ENCODE measurements at places on chromosomes 16 and 17. TPM values are rescaled to one million over a fixed set of nuclear protein-coding genes. Genes with fewer than 3 reads are reported as not detected.
A peak's percentile ranks its signal among the peaks of the same experiment; 100 is the strongest.

GRCh38 chr17:11852912-11853311 lies 144.4 kb downstream of the ZNF18 start:
- peak; percentile 17 for DNase-seq

GRCh38 chr16:56919099-56919800 lies 12.7 kb upstream of the HERPUD1 start:
- DNase-seq: no peak

DNA sequence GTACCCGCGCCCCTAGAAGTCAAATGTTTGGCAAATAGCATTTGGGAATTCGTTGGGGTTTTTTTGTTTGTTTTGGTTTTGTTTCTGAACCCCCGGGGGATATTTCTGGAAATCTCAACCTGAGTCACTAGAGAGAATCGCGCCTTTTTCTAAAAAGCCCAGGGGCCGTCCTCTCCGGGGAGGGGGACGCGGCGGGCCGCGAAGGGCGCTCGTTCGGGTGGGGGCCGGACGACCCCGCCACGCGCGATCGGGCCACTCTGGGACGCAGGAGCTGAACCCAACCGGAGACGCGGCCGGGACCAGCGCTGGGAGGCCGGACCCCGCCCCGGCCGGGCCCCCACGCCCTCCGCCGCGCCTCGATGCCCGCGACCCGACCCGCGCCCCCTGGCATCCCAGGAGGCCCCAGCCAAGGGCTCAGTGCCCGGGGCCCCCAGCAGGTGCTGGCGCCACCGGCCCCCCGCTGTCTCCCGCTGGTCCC lies 302 bp downstream of the LITAF start:
- no peak for DNase-seq

DNA sequence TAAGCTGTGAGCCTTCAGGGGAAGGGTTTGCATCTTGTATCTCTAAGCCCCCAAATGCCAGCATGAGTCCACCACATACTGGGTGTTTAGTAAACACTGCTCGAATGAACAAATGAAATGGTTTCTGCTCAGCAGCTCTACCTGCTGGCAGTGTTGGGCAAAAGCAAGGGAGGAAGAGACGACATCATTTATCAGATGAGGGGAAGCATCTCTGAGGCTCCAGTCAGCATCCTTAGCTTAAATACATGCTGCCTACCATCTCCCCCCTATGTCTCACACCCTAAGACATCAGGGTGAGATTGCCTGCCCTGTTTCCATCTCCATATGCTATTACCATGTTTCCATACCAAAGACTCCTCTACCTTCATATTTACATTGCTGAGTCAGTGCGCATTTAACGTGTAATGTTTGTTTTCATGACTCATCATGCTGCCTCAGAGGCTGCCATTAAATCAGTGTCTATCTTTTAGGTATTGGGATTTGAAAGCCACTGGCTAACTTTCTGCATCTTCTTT lies 379.8 kb downstream of the UTP18 start:
- DNase-seq: peak; percentile 63

- DNase-seq: no peak
Measured at GRCh38 chr17:74204474-74204873, 996 bp downstream of the RPL38 start.

- no peak for DNase-seq
Measured at GRCh38 chr16:87114832-87115231, 202.4 kb downstream of the C16orf95 start.

- DNase-seq: no peak
Measured at GRCh38 chr16:35344012-35344762, 1884.8 kb downstream of the TP53TG3F start.

DNA sequence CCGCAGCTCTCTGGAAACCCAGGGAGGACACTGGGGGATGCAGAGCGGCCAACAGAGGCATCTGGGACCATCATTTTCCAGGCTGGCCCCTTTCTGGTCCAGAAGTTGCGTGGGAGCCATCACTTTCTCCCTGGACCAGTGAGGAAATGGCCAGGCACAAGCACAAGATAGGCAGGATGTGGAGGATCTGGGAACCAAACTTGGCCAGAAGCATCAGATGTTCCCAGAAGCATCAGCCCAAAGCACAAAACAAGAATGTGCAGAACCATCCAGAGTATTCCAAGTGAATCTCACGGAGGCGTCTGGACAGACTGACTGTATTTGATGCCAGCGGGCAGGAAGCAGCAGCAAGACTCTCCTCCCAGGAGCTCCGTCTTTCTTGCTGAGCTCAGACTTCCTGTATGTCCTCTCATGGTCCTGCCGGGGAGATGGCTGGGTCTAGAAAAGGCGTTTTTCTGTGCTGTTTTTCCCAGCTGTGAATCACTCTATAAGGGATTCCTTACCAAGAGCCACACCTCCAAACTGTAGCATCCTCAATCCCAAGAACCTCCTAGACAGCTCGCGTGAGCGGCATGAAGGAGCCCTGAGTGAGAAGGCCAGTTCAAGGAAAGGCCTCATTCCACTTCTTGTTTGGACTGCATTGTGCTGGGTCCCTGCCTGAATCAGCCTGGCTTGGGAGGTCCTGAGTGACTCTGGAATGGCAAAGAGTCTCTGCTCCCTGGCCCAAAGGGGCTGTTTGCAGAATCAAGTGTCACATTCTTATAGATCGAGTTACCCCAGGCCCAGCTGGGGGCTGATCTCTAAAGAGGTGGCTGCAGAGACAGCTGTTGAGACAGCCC lies 49.5 kb upstream of the MTSS2 start:
- DNase-seq: no peak

- no peak for DNase-seq
Measured at GRCh38 chr17:43598357-43599045, 52.4 kb upstream of the ETV4 start.

DNA sequence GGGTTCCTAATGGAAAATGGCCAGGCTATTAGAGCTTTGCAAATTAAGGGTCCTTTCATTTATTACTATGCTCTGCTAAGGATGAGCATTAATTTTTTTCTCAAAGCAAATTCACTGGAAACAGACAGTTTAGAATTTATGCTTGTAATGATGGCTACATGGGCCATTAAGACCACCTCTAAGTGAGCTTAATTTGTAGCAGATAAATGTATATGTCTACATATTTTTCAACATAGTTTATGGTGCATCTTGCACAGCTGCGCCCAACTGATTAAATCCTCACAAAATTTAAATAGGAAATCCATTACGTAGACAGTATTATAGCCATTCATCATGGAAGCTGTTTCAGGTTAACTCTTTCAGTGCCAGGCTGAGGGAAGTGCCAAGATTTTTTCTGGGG lies 220.9 kb downstream of the CBLN1 start:
- DNase-seq: no peak

GRCh38 chr16:50235581-50235980 lies 30.8 kb upstream of the ADCY7 start:
- no peak for DNase-seq

GRCh38 chr17:75507733-75508719 lies 7.3 kb downstream of the CASKIN2 start:
- no peak for DNase-seq

DNA sequence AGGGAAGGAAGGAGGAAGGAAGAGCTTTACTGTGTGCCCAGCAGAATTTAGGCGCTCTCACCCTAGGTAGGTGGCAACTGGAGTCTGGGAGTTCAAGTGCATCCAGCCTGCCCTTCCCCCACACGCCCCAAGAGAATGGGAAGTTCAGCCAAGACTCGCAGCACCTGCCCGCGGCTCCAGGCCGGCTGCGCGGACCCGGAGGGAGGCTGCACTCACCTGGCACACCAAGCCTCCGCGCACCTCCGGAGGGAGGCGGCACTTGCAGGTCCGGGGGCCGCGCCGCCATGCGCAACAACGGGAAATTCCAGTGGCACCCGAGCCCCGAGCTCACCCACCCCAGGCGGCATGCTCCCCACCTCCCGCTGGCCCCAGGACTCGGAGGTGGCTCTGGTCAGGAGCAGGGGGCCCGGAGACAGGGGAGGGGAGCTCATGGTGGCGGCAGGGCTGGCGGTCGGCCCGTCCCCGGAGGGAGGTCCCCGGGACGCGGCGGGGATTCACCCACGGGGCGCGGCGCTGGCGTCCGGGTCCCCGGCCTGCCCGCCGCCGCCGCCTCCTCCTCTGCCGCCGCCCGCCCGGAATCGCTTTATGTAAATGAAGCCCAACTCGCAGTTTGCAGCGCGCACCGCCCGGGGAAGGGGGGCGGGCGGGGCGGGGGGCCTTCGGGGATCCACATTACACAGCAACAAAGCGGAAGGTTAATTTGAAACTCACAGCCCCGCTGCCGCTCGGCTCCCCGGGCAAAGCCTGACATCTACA lies at the start of gene ZFHX3:
TSS of gene ZFHX3 (minus strand) at position 593 of the 756 bp plus-strand sequence. CDS start 87,983 bp downstream, outside the sequence.
- peak; percentile 63 for DNase-seq

DNA sequence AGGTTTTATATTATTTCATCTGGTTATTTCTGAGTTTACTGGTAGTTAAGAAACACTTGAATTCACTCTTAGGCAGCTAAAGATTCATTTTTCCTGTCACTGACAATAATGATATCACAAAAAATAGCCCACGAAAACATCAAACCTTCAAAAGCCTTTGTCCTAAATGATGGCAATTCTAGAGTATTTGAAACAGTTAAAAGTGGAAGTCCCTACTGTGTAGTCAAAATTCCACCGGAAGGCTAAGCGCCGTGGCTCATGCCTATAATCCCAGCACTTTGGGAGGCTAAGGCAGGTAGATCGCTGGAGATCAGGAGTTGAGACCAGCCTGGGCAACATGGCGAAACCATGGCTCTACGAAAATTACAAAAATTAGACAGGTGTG lies 103.5 kb downstream of the HIC1 start:
- no peak for DNase-seq

DNA sequence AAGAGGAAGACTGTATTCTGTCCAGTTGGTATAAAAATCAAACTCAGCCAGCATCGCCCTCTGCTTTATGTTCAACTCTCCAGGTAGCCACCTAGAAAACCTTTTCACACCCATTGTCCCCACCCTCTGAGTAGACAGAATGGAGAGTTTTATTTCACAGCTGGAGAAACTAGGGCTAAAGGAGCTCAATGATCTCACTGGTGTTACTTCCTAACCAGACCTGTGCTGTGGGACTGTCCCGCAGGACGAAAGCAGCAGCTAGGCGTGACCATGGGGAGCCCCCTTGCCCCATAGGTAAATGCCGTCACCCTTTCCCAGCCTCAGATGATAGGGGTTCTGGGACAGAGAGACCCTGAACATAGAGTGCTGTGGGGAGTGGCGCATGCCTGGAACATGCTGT lies 67.7 kb downstream of the CYLD start:
- no peak for DNase-seq

- DNase-seq: no peak
Measured at GRCh38 chr17:2235792-2236366, 67.7 kb downstream of the SMG6 start.

- DNase-seq: no peak
Measured at GRCh38 chr17:78173097-78173715, 4.8 kb downstream of the SYNGR2 start.

DNA sequence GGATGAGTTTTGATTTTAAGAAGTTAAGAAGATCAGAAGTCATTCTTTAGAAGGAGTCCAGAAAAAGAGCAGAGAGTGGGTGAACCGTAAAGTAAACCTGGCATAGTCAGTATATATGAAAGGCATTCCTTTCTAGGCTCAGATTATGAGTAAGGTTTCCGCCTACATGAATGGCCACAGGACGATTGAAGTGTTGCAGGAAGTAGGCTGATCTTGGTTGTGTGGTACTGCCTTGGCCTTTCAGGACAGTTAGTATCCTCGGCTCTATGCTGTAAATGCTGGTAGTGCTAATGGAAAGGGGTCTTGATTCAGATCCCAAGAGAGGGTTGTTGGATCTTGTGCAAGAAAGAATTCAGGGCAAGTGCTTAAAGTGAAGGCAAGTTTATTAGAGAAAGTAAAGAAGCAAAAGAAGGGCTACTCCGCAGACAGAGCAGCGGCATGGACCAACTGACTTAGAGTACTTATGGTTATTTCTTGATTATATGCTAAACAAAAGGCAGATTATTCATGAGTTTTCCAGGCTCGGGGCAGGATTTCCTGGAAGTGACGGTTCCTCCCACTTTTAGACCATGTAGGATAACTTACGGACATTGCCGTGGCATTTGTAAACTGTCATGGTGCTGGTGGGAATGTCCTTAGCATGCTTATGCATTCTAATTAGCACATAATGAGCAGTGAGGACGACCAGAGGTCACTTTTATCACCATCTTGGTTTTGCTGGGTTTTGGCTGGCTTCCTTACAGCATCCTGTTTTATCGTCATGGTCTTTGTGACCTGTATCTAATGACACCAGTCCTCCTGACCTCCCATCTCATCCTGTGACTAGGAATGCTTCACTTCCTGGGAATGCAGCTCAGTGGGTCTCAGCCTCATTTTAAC lies 164.8 kb downstream of the SNX29 start:
- DNase-seq: peak; percentile 53

DNA sequence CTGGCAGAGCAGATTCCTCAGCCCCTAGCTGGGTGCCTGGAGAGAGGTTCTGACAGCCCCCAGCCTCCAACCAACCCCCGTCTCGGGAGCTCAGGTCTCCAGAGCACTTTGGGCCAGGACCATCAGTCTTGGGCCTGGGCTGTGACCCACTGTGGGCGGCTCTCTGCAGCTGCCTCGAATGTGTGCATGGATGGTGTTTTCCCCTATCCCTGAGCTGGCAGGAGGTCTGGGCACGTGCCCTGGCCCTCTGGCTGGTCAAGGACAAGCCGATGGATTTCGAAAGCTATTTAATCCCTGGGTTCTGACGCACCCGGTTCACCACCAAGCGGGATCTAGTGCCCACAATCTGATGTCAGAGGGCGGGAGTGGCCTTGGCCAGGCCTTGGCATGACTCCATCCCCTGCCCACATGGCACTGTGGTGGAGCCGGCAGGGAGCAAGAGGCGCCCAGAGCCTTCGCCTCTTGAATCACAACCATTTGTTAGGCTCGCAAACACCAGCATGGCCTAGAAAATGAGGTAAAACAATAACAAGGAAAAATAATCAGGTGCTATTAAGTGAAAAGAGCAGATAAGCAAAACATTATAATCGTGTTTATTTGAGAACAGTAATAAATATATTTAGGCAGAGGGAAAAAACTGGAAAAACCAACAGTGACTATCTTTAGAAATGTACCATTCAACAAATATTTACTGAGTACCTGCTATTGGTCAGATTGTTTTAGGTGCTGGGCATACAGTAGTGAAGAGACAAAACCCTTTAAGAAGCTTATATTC lies 69.3 kb upstream of the TOB1 start:
- peak; percentile 82 for DNase-seq

DNA sequence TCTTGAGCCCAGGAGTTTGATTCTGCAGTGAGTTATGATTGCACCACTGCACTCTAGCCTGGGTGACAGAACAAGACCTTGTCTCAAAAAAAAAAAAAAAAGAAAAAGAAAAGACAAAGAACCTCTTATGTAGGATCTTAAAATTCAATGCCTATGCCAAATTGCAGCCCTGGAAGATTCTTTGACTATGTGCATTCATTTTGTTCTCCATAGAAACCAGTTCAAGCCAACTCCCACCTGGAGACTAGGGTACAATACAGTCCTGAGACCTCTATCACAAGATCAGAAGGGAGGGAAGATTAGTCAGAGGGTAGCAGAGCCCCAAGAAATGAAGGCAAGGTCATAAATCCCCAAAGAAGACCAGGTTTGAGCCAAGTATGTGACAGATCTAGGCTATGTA lies 90.6 kb upstream of the HAS3 start:
- DNase-seq: no peak

GRCh38 chr16:4336701-4337539 lies 14.2 kb downstream of the PAM16 start:
- DNase-seq: no peak

GRCh38 chr17:43532581-43532980 lies 13.6 kb downstream of the ETV4 start:
- no peak for DNase-seq

Gene GCGR
- not detected for total RNA-seq

Gene MEIOC
- 0.02 TPM for total RNA-seq

Gene NEUROD2
- not detected for total RNA-seq

Gene KCNH4
- total RNA-seq: not detected

Gene SMYD4
- 10.7 TPM for total RNA-seq

Gene CD300LB
- total RNA-seq: not detected

Gene PVALEF
- not detected for total RNA-seq

Gene TMEM231
- total RNA-seq: 10.7 TPM

Gene TELO2
- total RNA-seq: 35.6 TPM
